ENCODE measurements at places on chromosomes 2 and 18. TPM values are rescaled to one million over a fixed set of nuclear protein-coding genes. Genes with fewer than 3 reads are reported as not detected.
A peak's percentile ranks its signal among the peaks of the same experiment; 100 is the strongest.

The SNORC gene
- 3.0 TPM for total RNA-seq

DNA sequence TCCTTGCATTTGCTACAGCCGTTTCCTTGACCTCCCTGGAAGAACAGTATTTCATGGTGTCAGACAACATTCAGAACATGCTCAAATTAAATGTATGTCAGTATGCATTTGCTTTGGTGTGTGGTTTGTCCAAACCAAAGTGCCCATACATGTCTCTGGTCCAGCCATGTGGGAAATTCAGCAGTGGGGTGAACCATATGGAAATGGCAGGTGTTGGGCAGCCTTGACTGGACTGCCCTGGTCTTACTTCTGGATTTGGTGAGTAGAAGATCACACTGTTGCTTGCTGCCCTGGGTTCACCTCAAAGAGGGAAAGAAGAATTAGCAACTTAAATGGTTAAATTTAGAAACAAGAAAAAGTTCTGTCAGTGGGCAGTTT, 84.5 kb downstream of the MSH2 start:
- DNase-seq, result no peak

DNA sequence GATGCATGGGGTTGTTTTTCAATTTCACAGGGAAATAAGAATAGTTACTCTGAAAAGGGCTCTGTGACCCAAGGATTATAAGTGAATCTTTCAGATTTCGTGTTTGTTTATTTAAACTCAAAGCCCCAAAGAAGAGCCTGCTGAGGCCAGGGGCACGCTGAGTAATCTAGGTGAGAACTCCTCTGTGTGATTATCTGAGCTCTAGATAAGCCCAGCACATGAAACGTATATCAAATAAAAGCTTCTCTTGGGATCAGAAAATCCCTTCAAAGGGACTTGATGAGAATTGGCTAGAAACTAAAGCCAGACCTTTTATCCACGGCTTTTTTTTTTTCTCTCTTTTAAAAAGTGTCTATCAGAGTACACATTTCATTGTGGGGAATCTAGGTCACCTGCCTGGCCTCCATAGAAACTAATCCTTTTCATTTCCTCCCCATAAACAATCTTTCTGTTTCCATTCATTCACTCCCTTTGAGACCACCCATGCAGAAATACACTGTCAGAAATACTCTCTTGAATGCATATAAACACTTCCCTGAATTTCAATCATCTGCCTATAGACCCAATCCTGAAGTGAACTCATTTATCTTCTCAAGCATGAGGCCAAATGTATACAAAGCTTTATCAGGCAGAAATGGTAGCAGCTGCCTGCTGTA, 137.4 kb downstream of the RIT2 start:
- DNase-seq, result no peak

- no peak for DNase-seq
Observed at GRCh38 chr2:240480834-240481623, 45.6 kb downstream of the GPC1 start.

The GKN1 gene
- total RNA-seq, result not detected

The SPP2 gene
- total RNA-seq, result not detected

GRCh38 chr2:28422908-28423741, 30.5 kb downstream of the FOSL2 start:
- no peak for DNase-seq

The SCN2A gene
- not detected for total RNA-seq

The PIEZO2 gene
- not detected for total RNA-seq

GRCh38 chr2:121810959-121811853, 55.8 kb downstream of the TSN start:
- no peak for DNase-seq

The HAT1 gene
- total RNA-seq, result 26.8 TPM

- DNase-seq, result no peak
Observed at GRCh38 chr18:23311351-23312121, 141.6 kb upstream of the RIOK3 start.

DNA sequence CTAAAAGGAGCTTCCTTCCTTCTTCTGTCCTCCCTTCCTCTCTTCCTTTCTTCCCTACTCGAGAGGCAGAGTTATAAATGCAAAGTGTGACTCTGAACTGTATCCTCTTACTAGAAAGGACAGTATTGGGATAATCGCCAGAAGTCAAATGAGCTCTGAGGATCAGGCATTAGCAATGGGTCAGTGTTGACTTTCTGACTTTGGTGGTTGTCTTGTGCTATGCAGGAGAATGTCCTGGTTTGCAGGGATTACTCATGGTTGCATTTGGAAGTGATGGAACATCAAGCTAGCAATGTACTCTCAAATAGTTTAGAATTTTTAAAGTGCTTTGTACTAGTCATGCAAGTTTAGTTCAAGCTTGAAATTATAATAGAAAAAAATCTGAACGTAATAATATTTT, 115.6 kb downstream of the TXNL1 start:
- DNase-seq, result no peak

DNA sequence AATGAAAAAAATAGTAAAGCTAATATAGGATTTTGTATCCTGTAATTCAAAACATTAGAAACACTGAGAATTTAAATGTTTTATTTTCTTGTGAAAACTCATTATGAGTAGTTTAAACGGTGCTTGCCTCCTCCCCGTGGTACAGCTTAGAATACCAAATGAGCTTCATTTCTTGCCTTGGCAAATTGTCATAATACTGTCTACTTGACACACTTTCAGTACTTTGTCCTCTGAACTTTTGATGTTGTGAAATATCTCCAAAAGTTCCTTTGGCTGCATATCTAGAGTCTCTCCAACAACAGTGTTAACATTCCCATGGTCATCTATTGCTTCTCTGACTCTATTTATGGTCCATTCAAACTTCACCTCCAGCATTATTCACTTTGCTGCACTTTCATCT, 61.9 kb upstream of the EPB41L5 start:
- DNase-seq, result no peak

GRCh38 chr2:84217456-84217855, 241.6 kb downstream of the SUCLG1 start:
- no peak for DNase-seq

DNA sequence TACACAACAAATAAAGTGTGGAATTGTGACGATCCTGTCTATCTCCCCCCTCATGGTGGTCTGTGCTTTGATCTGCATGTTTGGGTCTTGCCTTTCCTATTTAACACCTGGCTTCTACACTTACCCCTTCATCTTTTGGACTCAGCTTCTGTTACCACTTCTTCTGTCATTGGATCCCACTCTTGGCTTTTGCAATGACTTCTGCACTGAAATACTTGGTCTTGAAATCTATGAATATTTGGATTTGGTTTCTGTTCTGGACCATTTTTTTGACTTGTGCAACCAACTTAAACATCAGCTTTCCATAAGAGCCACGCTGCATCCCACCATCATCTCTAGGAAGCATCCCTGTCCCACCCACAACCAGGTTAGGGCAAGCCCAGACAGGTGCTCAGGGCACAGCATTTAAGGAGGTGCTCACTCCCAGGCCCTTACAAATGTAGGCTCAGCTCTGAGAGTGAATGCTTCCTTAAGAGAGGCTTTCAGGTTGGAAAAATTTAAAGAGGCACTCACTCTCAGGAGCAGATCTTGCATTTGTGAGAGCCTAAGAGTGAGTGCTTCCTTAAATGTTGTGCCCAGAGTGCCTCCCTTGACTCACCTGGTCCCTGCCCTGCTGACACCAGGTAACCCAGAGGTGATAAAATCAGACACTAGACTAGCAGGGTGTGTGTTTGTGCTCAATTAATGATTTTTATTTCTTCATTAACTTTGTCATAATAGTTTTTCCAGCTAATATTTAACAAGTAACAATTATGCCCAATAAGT, 124.5 kb upstream of the SH3BP4 start:
- DNase-seq, result no peak

DNA sequence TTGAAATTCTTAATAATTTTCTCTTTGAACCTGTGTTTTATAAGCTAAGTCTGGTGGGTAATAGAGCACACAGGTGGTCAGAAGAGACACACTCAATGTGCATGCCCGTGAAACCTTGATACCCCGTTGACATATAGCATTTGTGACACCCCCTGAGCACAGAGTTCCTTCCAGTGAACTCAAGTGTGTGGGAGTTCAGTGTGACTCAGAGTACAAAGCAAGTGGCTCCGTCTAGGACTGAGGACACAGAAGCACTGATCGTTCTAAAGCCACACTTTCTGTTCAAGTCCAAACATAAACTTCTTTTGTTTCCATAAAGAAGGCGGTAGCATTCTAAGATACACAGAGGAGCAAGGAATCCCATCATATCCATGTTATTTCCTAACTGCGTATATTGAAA, 523.6 kb downstream of the PID1 start:
- DNase-seq, result no peak

The PLEKHA3 gene
- total RNA-seq, result 21.6 TPM

The HTR2B gene
- not detected for total RNA-seq

GRCh38 chr2:187169864-187170263, 278.2 kb downstream of the CALCRL start:
- no peak for DNase-seq

The GRB14 gene
- not detected for total RNA-seq

- DNase-seq, result peak; percentile 57
Observed at GRCh38 chr18:58045242-58046092, 1.4 kb downstream of the NEDD4L start.

DNA sequence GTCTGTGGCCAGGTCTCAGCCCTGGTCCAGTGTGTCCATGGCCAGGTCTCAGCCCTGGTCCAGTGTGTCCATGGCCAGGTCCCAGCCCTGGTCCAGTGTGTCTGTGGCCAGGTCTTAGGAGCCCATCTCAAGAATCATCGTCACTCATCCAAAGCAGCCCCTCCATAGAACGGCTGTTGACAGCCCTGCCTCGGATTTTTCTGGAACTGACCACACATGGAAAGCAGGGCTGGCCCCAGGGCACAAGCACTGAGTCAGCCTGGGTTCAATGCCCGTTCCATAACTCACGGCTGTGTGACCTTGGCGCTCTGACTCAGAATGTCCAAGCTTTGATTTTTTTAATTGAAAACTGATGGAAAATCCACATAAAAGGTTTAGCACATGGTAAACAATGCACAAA, 59.9 kb upstream of the SNTG2 start:
- no peak for DNase-seq

- DNase-seq, result no peak
Observed at GRCh38 chr18:7593218-7593819, 26.2 kb downstream of the PTPRM start.

The NETO1 gene
- not detected for total RNA-seq

Measured in naive thymus-derived CD4-positive, alpha-beta T cell (primary cell).